ENCODE measurements at places on chromosomes 6 and 20.

DNA sequence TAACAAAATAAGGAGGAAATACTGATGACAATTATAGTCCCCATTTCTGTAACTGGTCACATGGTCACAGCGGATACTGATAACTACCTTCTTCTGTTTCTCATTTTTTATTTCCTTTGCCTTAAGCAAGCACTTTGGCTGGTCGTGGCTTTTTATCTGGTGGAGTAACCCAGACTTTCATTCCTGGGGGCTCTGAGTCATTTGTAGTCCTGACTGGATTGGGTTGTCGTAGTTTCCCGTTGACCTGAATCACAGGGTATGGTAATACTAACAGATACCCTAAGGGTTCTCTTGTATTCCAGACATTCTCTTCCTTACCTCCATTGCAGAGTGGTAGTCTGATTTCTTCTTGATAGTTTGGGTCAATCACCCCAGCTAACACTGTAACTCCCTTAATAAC, 500.3 kb upstream of the ADGRB3 start:
- DNase-seq, result no peak

DNA sequence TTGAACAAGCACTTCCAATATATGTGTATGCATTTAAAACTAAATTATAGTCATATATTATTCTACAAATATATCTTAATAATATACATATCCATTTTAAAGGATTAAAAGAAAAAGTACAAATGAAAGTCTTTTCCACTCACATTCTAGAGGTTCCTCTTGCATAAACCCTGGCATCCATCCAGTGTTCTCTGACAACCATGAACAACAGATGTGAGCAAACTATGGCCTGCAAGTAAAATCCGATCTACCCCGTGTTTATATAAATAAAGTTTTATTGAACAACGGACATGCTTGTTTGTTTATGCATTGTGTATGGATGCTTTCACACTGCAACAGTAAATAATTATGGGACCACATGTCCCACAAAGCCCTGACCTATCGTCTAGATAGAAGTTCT, 1122.3 kb downstream of the EPHA7 start:
- DNase-seq, result no peak

GRCh38 chr20:9011121-9011520, 57.8 kb upstream of the PLCB4 start:
- DNase-seq, result no peak

- DNase-seq, result no peak
Observed at GRCh38 chr6:128641703-128642102, 121.3 kb upstream of the PTPRK start.

GRCh38 chr6:111957623-111958315, 84.5 kb upstream of the FYN start:
- no peak for DNase-seq

- no peak for DNase-seq
Observed at GRCh38 chr6:10395704-10396546, 18.9 kb downstream of the TFAP2A start.

Measured in germinal center (tissue), 1 donor.